A673 (cell line): ENCODE measurements at places on chromosomes 4 and X. TPM values are rescaled to one million over a fixed set of nuclear protein-coding genes. Genes with fewer than 3 reads are reported as not detected.

CXorf49 gene
- total RNA-seq = not detected in 2 replicates

DNA sequence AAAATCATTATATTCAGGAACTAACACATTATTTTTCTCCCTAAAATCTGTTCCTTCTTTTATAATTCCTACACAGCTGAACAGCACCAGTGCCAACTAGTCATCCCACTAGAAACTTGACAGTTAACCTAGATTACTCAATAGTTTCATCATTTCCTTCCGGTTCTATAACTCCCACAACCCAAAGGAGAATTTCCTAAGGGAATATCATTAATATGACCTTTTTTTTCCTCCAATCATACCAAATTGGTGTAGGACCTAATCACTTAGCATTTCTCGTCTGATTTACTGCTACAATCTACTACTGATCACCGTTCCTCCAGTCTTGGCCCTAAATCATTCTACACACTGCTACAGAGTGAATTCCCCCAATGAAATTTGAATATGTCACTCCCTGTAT, 45.9 kb downstream of the WDFY3 start:
- DNase-seq = peak; percentile 80

- DNase-seq = no peak
Measured at GRCh38 chr4:188092824-188093223, 16.6 kb downstream of the TRIML2 start.

DNA sequence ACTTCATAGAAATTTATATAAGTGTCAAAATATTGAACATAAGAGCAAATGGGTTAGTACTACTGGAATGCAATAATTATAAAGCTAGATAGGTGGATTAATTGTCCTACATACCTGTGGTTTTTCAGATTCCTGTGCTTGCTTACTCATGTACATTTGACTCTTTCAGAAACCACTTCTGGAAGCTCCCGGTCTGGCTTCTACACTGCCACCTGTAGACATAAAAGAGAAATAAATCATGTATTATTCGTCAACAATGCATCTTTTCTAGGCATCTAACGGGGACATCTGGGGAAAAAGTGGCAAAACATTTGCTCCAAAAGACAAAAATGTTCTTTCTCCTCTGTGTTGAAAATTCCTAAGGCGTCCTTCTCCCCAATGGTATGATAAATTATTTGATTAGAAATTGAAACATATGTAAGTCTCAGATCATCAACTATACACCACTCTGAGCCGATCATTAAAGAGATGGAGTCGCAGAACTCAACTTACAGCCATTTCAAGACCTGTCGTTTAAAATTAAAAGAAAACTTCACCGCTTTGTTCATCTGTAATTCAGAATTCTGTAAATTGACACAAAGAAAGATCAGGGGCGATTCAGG, 648.7 kb upstream of the DIPK2B start:
- peak; percentile 67 for DNase-seq

DNA sequence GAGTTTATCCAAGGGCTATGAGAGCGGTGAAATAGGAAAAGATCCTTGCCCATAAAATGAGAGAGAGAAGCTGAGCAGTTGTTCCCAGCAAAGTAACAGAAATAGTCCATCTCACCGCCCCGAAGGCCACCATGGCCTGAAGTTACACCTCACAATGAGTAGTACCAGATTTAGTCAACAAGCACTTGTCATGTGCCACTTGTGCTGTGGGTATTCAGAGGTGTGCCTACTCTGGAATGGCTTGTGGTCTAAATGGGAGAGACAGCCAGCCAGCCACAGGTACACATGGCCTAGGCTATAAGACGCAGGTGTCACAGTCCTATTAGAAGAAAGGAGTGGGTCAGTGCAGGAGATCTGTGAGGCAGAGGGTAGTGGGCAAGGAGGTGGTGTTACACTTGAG, 54.6 kb upstream of the MAP3K15 start:
- no peak for DNase-seq

DNA sequence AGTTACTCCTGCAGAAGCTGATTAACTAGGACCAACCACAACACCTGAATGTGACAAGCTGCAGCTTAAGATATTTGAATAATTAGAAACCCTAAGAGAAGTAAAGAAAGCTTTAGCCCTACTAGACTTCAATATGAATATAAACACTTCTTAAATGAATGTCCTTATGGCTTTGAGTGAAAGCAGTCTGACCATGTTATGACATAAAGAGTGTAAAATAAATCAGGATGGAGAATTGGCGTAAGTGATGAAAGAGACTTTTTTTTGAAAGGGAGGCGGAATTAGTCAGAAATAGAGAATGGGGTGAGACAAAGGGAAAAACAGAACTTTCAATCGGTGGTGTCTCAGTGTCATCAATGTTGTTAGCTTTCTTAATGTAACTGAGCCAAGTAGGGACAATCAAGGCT, 117.2 kb upstream of the MAGEB16 start:
- DNase-seq = no peak

UNC5C gene
- total RNA-seq = 0.11 and 0.46 TPM in 2 replicates

DNA sequence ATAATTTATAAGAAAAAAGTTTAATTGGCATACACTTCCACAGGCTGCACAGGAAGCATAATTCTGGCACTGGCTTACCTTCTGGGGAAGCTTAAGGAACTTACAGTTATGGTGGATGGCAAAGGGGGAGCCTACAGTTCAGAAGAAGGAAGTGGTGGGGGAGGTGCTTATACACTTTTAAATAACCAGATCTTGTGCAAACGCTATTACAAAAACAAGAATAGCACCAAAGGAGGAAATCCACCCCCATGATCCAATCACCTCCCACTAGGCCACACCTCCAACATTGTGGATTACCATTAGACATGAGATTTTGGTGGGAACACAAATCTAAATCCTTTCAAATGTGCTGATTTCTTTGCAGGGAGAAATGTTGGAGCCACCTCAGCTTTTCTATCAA, 287.7 kb downstream of the CPXCR1 start:
- no peak for DNase-seq
